ENCODE measurements at places on chromosomes 12 and 14.

DNA sequence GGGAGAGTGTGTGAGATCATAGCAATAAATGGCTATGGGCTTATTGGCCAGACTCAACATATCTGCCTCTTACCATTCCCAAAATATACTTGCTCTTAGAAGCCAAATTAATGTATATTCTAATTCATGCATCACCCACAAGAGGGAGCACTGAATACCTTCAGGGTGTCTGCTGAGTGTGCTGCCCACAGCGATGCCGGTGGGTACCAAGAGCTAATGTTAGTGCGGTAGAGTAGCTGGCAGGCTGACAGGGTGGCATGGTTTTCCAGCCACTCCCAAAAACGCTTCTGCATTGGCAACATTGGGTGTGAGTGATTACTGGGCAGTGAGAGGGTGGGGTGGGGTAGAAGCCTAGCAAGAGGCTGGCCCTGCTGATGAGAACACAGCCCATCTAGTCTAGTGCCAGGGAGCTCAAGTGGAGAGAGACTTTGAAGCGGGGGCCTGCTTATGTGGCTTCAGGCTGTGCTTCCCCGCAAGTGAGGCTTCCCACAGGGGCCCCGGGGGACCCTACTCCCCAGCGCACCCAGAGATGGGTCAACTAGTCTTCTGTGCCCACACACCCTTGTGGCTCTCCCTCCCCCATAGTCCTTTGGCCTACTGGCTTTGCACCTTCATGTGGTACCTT, 9.2 kb upstream of the PLEKHD1 start:
- no peak for DNase-seq

DNA sequence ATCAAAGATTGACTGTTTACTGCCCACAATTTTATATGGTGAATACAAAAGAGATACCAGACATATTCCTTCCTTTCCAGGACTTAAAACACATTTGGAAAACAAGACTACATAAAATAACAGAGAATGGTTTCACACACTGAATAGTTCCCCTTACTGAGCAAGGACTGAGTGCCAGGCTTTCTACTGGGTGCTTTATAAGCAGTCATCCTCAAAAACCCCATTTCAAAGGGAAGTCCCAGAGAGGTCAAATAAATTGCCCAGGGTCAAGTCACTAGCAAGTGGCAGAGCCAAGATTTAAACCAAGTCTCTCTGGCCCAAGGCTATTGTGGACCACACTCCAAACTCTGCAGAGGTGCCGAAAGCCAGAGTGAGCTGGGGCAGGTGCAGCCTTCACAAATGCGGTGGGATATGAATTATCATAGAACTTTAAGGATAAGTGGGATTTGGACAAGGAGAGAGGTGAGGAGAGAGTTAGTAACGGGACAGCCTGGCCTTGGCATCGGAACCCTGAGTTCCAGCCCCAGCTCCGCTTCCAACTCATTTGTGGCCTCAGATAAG, 9.1 kb upstream of the RPAP3 start:
- DNase-seq: no peak

DNA sequence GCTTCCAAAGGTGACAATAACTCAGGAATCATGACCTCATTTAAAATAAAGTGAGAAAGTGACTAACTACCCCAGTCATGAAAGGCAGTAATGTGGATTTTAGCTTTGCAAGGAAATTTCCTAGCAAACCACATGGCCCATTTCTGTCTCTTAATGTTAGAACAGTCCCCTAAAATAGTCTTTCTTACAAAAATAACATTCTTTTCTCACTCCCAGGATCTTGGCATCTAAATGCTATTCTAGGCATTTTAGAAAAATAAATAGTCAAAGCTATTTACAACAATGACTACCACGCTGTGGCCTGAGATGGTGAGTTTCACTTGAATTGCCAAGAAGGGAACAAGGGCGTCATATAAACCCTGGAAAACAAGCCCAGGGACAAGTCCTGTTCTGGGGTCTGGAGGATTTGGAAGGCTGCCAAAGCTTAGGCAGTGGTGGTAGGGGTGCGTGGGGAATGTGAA, 101.2 kb upstream of the CCDC175 start:
- no peak for DNase-seq

- DNase-seq: peak; percentile 64
Observed at GRCh38 chr12:109940339-109940923, 40.4 kb downstream of the TCHP start.

GRCh38 chr12:8612629-8613028, at the start of gene AICDA:
TSS of gene AICDA (minus strand) at chr12:8612859. CDS start at chr12:8612767, 92 bp downstream.
- DNase-seq: no peak

DNA sequence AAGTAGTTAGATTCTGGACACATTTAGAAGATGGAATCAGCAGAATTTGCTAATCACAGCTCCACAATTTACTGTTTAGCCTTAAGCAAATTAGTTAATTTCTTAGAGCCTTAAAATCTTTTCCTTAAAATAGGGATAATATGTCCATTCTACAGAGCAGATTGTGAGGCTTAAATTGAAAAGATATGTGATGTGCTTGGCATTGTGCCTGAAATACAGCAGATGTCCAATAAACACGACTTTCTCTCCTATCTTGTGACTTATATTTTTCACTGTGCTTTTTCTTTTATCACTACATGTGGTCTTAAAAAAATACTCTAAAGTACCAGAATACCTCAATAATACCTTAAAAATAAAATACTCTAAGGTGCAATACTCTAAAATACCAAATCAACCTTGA, 30.6 kb downstream of the CCER1 start:
- no peak for DNase-seq

- DNase-seq: no peak
Observed at GRCh38 chr12:96107236-96107635, 71.8 kb upstream of the LTA4H start.
